ENCODE measurements at places on chromosomes 3 and 15.
A peak's percentile ranks its signal among the peaks of the same experiment; 100 is the strongest.

- DNase-seq, result no peak
Observed at GRCh38 chr3:41088882-41089281, 110.4 kb upstream of the CTNNB1 start.

- no peak for DNase-seq
Observed at GRCh38 chr3:141539431-141540187, 52.8 kb downstream of the RASA2 start.

- no peak for DNase-seq
Observed at GRCh38 chr15:38872732-38873131, 308.1 kb upstream of the RASGRP1 start.

- no peak for DNase-seq
Observed at GRCh38 chr3:74592359-74592758, 22.1 kb downstream of the CNTN3 start.

GRCh38 chr3:17645074-17645698 is 97.2 kb downstream of the TBC1D5 start:
- DNase-seq, result peak; percentile 9

- DNase-seq, result no peak
Observed at GRCh38 chr3:155076888-155077287, 3.2 kb upstream of the MME start.

DNA sequence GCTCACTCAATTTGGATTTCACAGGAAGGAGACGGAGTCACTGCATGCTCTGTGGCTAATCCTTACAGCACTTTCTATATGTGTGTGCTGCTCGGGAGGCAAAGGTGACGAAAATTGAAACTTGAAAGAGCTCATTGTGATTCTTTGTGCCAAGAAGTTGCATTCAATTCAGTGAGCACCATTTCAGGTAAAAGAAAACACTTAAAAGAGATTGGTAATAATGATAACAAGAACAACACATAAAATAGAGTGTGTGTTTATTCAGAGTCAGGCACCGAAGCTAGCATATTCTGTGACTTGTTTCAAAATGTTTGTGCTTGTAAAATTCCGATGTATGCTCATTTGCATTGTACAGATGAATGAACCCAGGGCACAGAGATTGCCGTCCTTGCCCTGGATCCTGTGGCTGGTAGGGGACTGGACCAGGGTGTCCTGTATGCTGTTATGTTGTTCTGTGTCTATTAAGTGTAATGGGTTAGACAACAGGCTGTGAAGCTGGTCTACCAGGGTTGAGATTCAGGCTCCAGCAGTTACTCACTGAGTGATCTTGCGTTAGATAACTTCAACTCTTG is 193.3 kb upstream of the PROK2 start:
- DNase-seq, result no peak

DNA sequence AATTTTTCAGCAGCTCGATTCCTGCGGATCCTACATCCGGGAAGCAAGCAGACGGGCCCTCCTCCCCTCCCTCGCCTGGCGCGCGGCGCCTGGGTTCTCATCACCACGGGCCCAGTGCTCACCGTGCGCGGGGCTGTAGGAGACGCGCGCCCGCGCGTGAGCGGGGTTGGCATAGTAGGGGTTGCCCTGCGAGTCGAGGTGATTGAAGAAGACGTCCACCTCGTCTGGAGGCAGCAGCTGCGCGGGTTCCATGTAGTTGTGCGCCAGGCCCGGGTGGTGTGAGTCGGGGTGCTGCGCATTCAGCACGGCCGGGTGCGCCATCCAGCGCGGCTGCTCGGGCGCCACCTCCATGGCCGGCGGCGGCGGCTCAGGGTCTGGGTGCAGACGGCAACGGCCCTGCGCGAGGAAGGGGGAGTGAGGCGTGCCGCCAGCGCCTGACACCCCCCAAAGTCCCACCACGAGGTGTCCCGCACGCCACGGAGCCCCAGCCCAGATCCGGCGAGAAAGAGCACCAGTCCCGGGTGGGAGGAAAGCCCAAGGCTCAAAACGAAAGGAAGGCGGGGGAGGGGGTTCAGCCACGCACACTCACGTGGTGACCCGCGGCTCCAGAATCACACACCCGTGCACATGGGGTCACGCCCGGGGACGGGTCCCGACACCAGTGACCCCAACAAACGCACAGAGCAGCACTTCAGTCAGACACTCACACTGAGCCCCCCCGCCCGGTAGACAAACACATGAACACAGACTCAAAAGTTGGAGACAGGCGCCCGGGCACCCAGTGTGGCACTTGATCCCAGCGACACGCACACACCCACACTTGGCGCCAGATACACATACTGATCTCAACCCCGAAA is 6.1 kb downstream of the GATA2 start:
- no peak for DNase-seq

GRCh38 chr3:72309661-72310418 is 524.9 kb upstream of the PROK2 start:
- no peak for DNase-seq

GRCh38 chr3:137121704-137122314 is 164.0 kb downstream of the IL20RB start:
- DNase-seq, result peak; percentile 23

- peak; percentile 22 for DNase-seq
Observed at GRCh38 chr3:170506556-170506955, 79.3 kb downstream of the SLC7A14 start.

GRCh38 chr3:104145164-104145563 is 1221.5 kb upstream of the ALCAM start:
- no peak for DNase-seq

GRCh38 chr3:56831572-56831971 is 29.8 kb upstream of the ARHGEF3 start:
- no peak for DNase-seq

DNA sequence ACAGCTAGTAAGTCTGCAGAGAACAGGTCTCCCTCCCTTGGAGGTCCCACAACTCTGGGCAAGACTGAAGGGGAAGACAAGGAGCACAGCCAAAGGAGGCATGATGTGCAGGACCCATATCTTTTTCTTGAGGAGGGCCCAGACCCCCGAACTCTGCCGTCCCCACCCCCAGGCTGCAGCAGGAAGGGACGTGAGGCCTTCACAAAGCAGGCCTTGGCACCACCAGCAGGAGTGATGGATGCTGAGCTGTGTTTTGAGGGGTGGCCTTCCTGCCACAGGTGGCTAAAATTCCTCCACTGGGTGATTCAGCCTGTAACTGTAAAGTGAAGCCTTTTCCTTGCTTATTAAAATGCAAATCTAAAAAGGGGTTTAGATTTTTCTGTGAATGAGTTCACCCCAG is 8.6 kb downstream of the PLA2G4D start:
- no peak for DNase-seq

- DNase-seq, result no peak
Observed at GRCh38 chr3:45227071-45227820, 1.2 kb upstream of the TMEM158 start.

DNA sequence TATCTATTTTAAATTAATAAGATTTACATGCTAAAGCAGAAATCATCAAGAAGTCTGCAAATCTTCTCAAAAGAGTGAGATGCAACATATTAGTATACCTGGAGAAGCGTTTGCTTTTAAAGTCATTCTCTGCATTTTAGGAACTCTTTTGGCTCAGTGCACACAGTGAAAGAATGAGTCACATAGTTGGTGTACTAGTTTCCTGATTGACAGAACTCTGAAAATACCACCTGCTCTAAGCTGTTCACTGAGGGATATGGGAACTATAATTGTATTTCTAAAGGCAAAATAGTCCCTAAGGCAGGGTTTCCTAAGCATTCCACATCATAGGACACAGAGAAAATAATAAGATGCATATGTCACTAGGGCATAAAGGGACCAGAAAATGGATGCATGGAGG is 838.5 kb downstream of the DIPK2A start:
- DNase-seq, result no peak

GRCh38 chr3:174332391-174332790 is 526.7 kb upstream of the NAALADL2 start:
- no peak for DNase-seq

- DNase-seq, result no peak
Observed at GRCh38 chr3:145727476-145727875, 433.5 kb downstream of the PLOD2 start.

DNA sequence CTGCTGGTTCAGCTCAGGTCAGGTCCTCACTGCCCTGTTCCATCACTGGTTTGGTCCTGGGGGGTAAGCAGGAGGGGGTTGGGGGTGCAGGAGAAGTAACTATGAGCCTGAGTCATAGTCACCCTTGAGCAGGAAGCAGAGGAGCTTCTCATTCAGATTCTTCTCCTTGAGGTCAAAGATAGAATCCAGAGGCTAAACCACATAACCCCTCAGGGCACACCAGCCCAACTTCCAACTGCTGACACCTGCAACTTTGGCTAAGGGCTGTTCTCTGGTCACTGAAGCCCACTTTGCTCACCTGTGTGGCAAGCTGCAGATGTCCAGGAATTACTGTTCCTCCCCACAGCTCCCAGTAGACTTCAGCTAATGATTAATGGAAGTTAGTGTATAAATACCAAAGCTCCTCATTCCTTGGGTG is 48.8 kb upstream of the LRRFIP2 start:
- no peak for DNase-seq

DNA sequence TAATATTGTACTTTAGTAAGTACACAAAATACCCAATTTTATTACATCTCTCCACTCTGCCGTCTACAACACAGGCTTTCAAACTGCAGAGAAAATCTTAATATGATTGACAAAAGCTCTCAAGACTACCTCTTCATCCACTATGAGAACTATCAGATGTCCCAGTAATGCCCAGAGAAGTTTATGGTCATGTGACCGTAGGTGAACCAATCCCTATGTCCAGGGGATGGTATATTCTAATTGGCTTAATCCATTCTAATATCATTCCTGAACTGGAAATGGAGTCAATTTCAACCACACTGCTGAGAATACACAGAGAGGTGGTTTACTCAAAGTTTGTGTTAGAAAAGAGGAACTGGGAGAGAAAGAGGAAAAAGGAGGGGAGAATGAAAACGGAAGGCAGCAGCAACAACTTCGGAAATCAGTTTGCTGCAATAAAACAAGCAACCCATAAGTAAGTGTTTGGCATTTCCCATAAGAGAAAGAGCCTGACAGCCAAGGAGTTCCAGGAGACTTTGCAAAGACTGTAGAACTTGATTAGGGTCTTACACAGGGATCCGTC is 7.3 kb downstream of the SST start:
- DNase-seq, result no peak

DNA sequence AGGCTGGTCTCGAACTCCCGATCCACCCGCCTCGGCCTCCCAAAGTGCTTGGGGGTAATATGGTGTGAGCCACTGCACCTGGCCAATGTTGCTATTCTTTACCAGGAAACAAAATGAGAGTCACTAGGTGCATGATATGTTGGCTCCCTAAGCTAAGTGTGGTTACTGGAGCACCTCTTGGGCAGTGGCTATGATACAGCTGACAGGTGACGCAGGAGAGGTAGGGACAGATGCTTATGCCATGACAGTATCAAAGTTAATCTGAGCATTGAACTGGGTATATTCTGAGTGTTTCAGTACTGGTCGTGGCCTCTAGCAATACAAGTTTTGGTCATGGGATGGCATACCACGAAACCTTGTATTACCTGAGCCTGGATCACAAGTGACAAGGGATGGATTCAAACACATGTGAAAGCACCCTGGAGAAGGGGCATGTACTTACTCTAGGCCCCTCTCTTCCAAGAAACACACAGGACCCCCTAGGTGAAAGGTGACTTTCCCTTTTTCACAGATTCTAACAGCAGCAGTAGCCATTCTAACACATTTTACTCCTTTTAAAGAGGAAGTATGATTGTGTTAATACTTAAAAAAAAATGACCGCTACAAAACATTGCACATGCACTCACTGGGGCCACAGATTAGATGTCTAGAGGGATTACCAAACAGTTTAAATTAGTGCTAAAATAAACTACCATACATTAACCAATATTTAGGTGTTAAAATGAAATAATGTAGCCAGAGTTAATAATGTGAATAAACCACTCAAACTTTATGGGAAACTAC is 467.3 kb downstream of the SHQ1 start:
- no peak for DNase-seq

DNA sequence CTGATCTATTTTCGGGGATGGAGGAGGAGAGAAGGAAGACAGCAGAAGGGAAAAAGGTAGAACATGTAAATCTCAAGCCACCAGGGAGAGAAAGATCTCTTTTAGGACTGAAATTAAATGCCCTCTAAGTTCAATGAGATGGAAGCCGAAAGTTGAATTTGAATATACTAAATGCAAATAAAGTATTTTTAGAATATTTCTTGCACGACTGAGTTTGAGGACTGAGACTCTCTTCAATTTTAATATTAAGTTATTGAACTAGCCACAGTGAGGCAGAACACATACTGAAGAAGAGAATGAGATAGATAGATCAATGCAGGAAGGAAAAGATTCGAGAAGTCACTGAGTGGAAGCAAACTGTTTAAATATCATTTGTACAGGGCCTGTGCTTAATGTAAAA is 399.9 kb upstream of the CBLB start:
- DNase-seq, result no peak

Measured in NCI-H1436 (cell line).